ENCODE measurements at places on chromosomes 11 and 22. TPM values are rescaled to one million over a fixed set of nuclear protein-coding genes. Genes with fewer than 3 reads are reported as not detected.

DNA sequence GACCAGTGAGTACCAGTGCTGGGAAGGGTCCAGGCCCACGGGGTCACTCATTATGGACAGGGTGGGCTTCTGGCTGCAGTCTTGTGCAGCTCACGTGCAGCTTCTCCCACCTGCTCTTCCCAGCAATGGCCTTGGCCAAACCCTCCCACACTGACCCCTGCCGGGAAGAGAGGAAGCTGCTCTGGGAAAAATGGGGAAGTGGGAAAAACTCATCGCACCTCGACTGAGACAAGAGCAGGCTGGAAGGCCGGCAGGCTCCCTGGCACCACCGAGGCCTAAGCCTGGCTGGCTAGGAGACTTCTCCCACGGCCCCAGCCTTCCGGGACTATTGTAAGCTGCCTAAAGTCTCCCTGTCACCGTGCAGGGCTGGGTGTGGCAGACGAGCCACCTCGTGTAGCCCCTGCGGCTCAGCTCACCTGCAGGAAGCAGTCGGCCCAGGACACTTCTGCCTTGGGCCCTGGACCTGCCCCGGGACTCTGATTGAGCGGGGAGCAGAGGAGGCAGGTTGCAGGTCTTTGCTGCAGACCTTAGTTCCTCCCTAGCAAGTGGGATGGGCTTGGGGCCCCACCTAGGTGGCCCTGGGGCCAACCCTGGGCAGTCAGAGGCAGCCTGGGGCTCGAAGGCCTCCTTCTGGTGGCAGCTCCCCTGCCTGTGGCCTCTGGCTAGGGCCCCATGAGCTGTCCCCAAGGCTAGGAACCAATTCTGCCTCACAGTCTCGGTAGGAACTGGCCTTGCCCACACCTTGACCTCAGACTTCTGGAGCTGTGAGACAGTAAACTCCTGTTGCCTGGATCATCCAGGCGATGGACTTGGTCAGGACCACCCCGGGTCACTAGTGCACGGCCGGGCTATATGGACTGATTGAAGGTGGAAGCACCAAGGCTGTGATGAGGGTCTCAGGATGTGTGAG lies 23.1 kb downstream of the MRGPRG start:
- DNase-seq, result no peak
- no peaks in the 10 kb centered on the region for H3K4me1 ChIP-seq
- H3K36me3 ChIP-seq, result no peaks in the 10 kb centered on the region
- H3K27ac ChIP-seq, result no peak overlapping the region
- no peak overlapping the region for H3K4me3 ChIP-seq
- H3K27me3 ChIP-seq, result peaks cover 1% of the 10 kb centered on the region

- no peak overlapping the region for H3K4me3 ChIP-seq
- peaks cover 2% of the 10 kb centered on the region for H3K36me3 ChIP-seq
- H3K4me1 ChIP-seq, result peaks cover 34% of the 10 kb centered on the region
Observed at GRCh38 chr11:6204706-6205105, 651 bp upstream of the C11orf42 start.

GRCh38 chr11:42003801-42004200 lies 544.3 kb upstream of the LRRC4C start:
- H3K27ac ChIP-seq, result no peak overlapping the region
- DNase-seq, result no peak
- H3K27me3 ChIP-seq, result no peaks in the 10 kb centered on the region
- H3K4me3 ChIP-seq, result no peak overlapping the region
- H3K4me1 ChIP-seq, result no peaks in the 10 kb centered on the region

- DNase-seq, result no peak
- no peak overlapping the region for H3K27ac ChIP-seq
- H3K27me3 ChIP-seq, result no peaks in the 10 kb centered on the region
- H3K36me3 ChIP-seq, result no peaks in the 10 kb centered on the region
- H3K4me1 ChIP-seq, result no peaks in the 10 kb centered on the region
Observed at GRCh38 chr22:19656541-19657251, 57.6 kb upstream of the SEPTIN5 start.

DNA sequence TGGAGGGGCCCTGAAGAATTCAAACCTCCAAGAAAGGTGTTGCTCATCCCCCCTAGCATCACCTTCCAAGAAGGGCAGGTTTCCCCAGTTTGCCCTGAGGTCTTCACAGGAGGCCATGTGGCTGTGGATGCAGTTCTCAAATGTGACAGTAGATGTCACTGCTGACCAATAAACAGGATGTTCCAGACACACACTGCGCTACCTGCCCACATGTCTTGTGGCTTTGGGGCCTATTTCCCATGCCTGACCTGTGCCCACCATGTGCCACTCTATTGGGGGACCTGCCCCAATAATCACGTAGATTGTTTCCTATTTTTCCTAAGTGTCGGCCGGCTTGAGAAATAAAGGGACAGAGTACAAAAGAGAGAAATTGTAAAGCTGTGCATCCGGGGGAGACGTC lies 4.5 kb downstream of the GSTT2 start:
- DNase-seq, result no peak
- H3K36me3 ChIP-seq, result no peaks in the 10 kb centered on the region
- H3K4me3 ChIP-seq, result no peak overlapping the region
- no peak overlapping the region for H3K27ac ChIP-seq
- no peaks in the 10 kb centered on the region for H3K4me1 ChIP-seq

- no peaks in the 10 kb centered on the region for H3K36me3 ChIP-seq
- no peak overlapping the region for H3K27ac ChIP-seq
- H3K4me3 ChIP-seq, result no peak overlapping the region
- no peaks in the 10 kb centered on the region for H3K4me1 ChIP-seq
- H3K27me3 ChIP-seq, result no peaks in the 10 kb centered on the region
- no peak for DNase-seq
Observed at GRCh38 chr11:20047006-20047768, 113.1 kb downstream of the DBX1 start.

DNA sequence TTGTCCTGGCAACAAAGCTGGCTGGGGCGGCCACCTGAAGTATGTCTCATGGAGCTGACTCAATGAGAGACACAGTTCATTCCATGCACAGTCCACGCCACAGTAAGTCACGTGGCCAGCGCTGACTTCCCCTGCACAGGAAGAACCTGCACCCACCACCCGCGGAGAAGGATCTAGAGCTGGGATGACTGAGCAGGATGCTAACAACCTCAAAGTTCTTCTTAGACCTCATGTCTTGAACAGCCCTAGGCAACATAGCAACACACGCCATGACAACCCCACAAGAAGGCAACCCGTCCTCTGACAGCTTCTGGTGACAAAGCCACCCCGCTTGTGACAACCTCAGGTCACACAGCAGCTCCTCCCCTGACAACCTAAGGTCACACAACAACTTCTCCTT lies 76.9 kb upstream of the B3GAT1 start:
- no peaks in the 10 kb centered on the region for H3K4me1 ChIP-seq
- no peak overlapping the region for H3K27ac ChIP-seq
- DNase-seq, result no peak
- H3K27me3 ChIP-seq, result no peaks in the 10 kb centered on the region

- no peaks in the 10 kb centered on the region for H3K4me1 ChIP-seq
- H3K27me3 ChIP-seq, result peaks cover 8% of the 10 kb centered on the region
- no peak overlapping the region for H3K4me3 ChIP-seq
- H3K36me3 ChIP-seq, result no peaks in the 10 kb centered on the region
- no peak overlapping the region for H3K27ac ChIP-seq
Observed at GRCh38 chr22:27273436-27273835, 528.1 kb downstream of the MN1 start.

- no peak overlapping the region for H3K27ac ChIP-seq
- no peak overlapping the region for H3K4me3 ChIP-seq
- H3K4me1 ChIP-seq, result no peaks in the 10 kb centered on the region
- peaks cover 1% of the 10 kb centered on the region for H3K36me3 ChIP-seq
Observed at GRCh38 chr11:32615422-32615821, 31.8 kb downstream of the EIF3M start.

GRCh38 chr11:126231725-126232459 lies 20.3 kb downstream of the FAM118B start:
- DNase-seq, result no peak
- H3K4me1 ChIP-seq, result no peaks in the 10 kb centered on the region
- H3K36me3 ChIP-seq, result peaks cover 5% of the 10 kb centered on the region
- H3K4me3 ChIP-seq, result no peak overlapping the region
- no peak overlapping the region for H3K27ac ChIP-seq

GRCh38 chr11:9826390-9826789 lies 162.5 kb downstream of the SWAP70 start:
- H3K4me3 ChIP-seq, result no peak overlapping the region
- no peak overlapping the region for H3K27ac ChIP-seq
- no peaks in the 10 kb centered on the region for H3K27me3 ChIP-seq
- no peak for DNase-seq
- H3K4me1 ChIP-seq, result peaks cover 12% of the 10 kb centered on the region

- H3K27me3 ChIP-seq, result peaks cover 22% of the 10 kb centered on the region
- H3K4me1 ChIP-seq, result no peaks in the 10 kb centered on the region
- no peak for DNase-seq
- H3K4me3 ChIP-seq, result no peak overlapping the region
- no peak overlapping the region for H3K27ac ChIP-seq
- no peaks in the 10 kb centered on the region for H3K36me3 ChIP-seq
Observed at GRCh38 chr11:34566208-34566551, 52.6 kb upstream of the ELF5 start.

- no peak for DNase-seq
- H3K36me3 ChIP-seq, result no peaks in the 10 kb centered on the region
- H3K27me3 ChIP-seq, result peaks cover 10% of the 10 kb centered on the region
- H3K27ac ChIP-seq, result no peak within 1 kb of the TSS
- H3K4me1 ChIP-seq, result no peaks in the 10 kb centered on the region
Observed at GRCh38 chr11:92969634-92970347, at the start of gene MTNR1B. Gene MTNR1B (plus strand): TSS chr11:92969651. CDS start chr11:92969726, 75 bp downstream.

GRCh38 chr11:48104568-48104924 lies 112.1 kb upstream of the OR4B1 start:
- no peak overlapping the region for H3K4me3 ChIP-seq
- no peak for DNase-seq
- H3K4me1 ChIP-seq, result peaks cover 55% of the 10 kb centered on the region

DNA sequence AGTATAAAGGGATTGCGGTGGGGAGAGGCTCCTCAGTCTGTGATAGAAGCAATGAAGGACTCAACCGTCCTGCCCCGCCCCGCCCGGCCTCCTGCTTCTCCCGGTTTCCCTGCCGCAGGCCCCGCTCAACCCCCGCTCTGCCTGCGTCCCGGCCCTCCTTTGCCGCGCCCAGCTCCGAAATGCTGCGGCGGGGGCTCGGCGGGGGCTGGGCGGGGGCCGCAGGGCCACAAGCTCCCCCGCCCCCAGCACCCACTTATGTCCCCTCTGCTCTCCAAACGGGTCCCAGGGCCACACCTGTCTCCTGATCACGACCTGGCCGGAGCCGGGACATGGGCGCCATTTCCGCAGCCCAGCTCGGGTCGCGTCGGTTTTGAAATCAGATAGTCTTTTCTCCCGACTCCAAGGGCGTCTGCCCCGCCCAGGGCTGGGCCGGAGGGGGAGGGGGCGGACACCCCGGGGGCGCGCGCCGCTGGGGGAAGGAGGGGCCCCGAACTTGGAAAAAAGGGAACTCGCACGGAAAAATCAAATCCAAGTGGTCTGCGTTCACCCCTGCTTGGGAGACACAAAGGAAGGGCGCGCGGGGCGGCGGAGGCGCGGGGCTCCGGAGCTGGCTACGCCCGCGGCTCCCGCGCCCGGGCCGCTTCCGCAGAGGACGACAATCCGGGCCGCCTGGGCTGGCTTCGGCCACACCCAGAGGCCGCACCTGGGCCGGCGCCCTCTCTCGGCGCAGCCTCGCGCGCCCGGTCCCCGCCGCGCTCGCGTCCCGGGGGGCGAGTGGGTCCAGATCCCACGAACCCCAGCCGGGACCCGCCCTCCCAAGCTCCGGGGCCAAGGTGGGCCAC lies 70.6 kb upstream of the EP300 start:
- no peaks in the 10 kb centered on the region for H3K27me3 ChIP-seq
- no peaks in the 10 kb centered on the region for H3K36me3 ChIP-seq
- H3K4me3 ChIP-seq, result peak overlapping the region; percentile 84
- peak; percentile 54 for DNase-seq
- peak overlapping the region; percentile 95 for H3K27ac ChIP-seq
- peaks cover 9% of the 10 kb centered on the region for H3K4me1 ChIP-seq

- H3K4me1 ChIP-seq, result no peaks in the 10 kb centered on the region
- no peak overlapping the region for H3K4me3 ChIP-seq
- DNase-seq, result no peak
- H3K27ac ChIP-seq, result no peak overlapping the region
- H3K36me3 ChIP-seq, result no peaks in the 10 kb centered on the region
- no peaks in the 10 kb centered on the region for H3K27me3 ChIP-seq
Observed at GRCh38 chr11:99555486-99555885, 534.7 kb downstream of the CNTN5 start.

- peaks cover 23% of the 10 kb centered on the region for H3K36me3 ChIP-seq
- no peaks in the 10 kb centered on the region for H3K27me3 ChIP-seq
- peak overlapping the region; percentile 81 for H3K4me3 ChIP-seq
- H3K4me1 ChIP-seq, result peaks cover 31% of the 10 kb centered on the region
Observed at GRCh38 chr22:45670981-45671782, 452 bp upstream of the ATXN10 start.

GRCh38 chr11:129747071-129747470 lies 68.6 kb upstream of the TMEM45B start:
- DNase-seq, result no peak
- H3K4me3 ChIP-seq, result no peak overlapping the region
- peaks cover 2% of the 10 kb centered on the region for H3K4me1 ChIP-seq
- H3K27me3 ChIP-seq, result peaks cover 6% of the 10 kb centered on the region

DNA sequence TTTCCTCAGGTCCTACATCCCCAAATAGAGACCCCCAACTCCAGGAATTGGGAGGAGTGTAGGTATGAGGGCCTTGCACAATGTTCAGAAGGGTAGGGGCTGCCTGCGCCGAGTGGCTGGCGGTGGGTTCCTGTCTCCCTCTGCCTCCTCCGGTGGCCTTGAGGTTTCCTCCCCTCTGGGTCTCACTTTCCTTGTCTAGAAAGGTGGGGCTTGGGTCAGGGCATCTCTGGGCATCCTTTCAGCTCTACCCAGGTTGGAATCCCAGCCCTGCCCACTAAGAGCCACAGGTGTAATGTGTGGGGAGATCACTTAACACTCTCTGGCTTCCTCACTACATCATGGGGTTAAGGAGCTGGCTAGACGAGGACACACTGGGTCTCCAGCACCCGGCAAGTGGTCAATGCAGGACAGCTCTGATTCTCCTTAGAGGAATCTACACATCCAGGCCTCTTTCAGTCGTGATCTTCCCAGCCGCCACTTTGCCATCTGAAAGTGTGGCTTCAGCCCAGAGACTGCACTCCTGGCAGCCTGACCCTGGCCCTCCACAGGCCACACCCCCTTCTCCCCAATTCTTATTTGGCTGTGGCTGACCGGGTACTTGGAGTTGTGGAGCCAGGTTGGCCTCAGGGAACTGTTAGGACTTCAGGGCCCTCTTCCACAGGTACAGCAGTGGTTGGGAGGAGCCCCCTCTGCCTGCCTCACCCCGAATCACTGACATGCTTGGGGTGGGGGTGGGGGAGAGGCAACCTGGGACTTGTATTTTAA lies 22.1 kb downstream of the PRDM11 start:
- H3K4me3 ChIP-seq, result no peak overlapping the region
- H3K27ac ChIP-seq, result no peak overlapping the region
- no peaks in the 10 kb centered on the region for H3K27me3 ChIP-seq
- peaks cover 26% of the 10 kb centered on the region for H3K4me1 ChIP-seq

- H3K27ac ChIP-seq, result no peak overlapping the region
- no peak for DNase-seq
- H3K4me3 ChIP-seq, result no peak overlapping the region
- no peaks in the 10 kb centered on the region for H3K36me3 ChIP-seq
Observed at GRCh38 chr11:35255514-35255913, 116.5 kb downstream of the CD44 start.

GRCh38 chr11:8963569-8964323 lies 496 bp downstream of the TMEM9B start:
- H3K27me3 ChIP-seq, result no peaks in the 10 kb centered on the region
- H3K36me3 ChIP-seq, result no peaks in the 10 kb centered on the region
- peak overlapping the region; percentile 94 for H3K4me3 ChIP-seq
- peaks cover 34% of the 10 kb centered on the region for H3K4me1 ChIP-seq
- DNase-seq, result peak; percentile 85

Gene CATSPERZ
- 0.52 TPM for total RNA-seq

Gene PHETA2
- total RNA-seq, result 1.3 TPM

Gene OR52H1
- total RNA-seq, result not detected

Gene OR2AT4
- not detected for total RNA-seq

Data from activated CD8-positive, alpha-beta T cell treated with anti-CD3 and anti-CD28 coated beads for 36 hours (primary cell).